Kidney epithelial cell (primary cell): ENCODE measurements at places on chromosomes 16 and 17. TPM values are rescaled to one million over a fixed set of nuclear protein-coding genes. Genes with fewer than 3 reads are reported as not detected.

Gene C1QL1
- total RNA-seq = 0.08 TPM in 1 of 2 replicates, not detected in the other

Gene TTLL6
- not detected in 2 replicates for total RNA-seq

Gene SMIM5
- 0.89 and 1.7 TPM in 2 replicates for total RNA-seq

Gene MMP25
- total RNA-seq = 0.17 TPM in 1 of 2 replicates, not detected in the other

Gene HBZ
- not detected in 2 replicates for total RNA-seq

Gene KIF18B
- total RNA-seq = 1.4 and 2.8 TPM in 2 replicates

Gene SMARCE1
- total RNA-seq = 105 and 115 TPM in 2 replicates

Gene NAGS
- 15.7 and 19.4 TPM in 2 replicates for total RNA-seq
